ENCODE measurements at places on chromosomes 11 and 22. TPM values are rescaled to one million over a fixed set of nuclear protein-coding genes. Genes with fewer than 3 reads are reported as not detected.

The SAMM50 gene
- 26.8 TPM for total RNA-seq

The HSPB2 gene
- 4.0 TPM for total RNA-seq

DNA sequence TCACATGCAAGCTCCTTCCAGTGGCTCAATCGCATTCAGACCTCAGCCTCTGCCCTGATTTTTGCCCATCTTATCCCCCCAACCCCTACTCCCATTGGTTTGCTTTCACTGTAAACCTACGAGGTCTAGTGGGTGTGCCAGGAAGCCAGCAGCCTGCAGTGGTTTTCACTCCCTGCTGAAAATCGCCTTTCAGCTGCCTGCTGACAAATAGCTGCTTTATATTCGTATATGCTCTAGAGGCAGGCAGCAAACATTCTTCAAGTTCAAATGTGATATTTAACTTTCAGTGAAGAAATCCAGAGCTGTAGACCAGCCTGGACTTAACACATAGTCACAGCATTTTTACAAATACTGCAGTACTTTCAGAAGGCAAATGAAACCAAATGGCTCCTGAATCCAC, 92.8 kb upstream of the APOA1 start:
- no peak for DNase-seq

The OR51L1 gene
- not detected for total RNA-seq

DNA sequence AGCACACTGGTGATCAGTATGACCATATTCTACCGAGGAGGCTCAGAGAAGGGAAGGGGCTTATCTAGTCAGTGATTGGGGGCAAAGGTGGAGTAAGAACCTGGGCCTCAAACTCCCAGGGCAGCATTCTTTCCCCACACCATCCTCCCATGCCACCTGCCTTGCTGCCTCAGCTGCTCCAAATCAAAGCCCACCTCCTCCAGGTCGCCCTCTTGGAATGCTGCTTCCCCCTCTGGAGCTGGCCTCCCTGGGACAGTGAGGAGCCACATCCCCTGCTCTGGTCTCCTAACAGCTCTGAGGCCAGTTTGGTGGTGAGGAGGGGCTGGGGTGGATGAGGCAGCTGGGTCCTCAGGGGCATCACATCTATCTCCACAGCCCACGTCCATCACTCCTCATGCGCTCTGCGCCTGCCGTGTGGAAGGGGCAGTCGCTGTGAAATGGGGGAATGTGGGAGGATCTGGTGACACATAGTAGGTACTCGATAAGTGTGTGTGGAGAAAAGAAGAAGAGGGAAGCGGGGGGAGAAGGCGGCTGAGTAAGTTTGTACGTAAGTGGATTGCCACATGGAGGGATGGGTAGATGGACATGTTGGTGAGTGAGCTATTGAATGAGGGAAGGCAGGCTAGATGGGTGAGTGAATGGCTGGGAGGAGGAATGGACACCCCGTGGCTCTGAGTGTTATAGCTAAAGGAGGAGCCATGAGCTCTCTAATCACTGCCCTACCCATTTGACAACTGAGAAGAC, 16.1 kb upstream of the ARHGEF17 start:
- DNase-seq: no peak

The C22orf31 gene
- total RNA-seq: not detected

- DNase-seq: peak; percentile 98
Observed at GRCh38 chr22:37741312-37741795, 44.5 kb downstream of the TRIOBP start.

DNA sequence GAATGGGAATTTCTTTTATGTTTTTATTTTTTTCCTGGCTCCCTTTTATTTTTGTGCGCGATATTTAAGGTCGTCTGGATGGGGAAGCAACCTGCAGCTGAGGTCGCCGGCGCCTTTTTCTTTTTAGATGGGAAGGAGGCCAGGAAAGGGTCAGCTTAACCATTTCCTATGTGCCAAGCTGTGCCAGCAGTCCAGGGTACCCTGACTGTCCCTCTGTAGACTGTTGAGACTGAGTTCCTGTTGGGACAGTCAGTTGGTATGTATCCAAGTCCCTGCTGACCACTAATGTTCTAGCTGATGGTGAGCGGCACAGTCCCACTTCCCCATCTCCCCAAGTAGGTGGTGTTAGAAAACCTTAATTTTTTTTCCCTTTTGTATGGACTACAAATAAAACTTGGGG, 10.5 kb downstream of the RBM14 start:
- no peak for DNase-seq

DNA sequence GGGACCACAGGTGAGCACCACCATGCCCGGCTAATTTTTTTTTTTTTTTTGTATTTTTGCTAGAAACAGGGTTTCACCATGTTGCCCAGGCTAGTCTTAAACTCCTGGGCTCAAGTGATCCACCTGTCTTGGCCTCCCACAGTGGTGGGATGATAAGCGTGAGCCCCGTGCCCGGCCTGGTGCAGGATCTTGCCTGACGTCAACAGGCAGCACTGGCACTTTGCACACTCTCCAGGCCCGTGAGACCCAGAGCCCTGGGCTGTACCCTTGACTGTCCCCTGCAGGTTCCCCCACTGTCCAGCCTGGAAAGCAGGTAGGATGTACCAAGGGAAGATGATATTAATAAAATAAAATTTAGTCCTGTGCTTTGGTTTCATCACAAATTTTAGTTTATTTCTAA, 29.1 kb upstream of the PANX2 start:
- DNase-seq: no peak

The POTEH gene
- total RNA-seq: not detected

- DNase-seq: no peak
Observed at GRCh38 chr11:64036087-64037026, 626 bp downstream of the FLRT1 start.

The SCGB1D2 gene
- total RNA-seq: not detected

All from esophagus muscularis mucosa (tissue), 4 donors.